ENCODE measurements at places on chromosomes 7 and 10.

GRCh38 chr7:32803406-32804141 is 88.0 kb downstream of the KBTBD2 start:
- DNase-seq = no peak

- DNase-seq = no peak
These were observed 117.3 kb upstream of the ZNF438 start for GRCh38 chr10:31148951-31149350.

DNA sequence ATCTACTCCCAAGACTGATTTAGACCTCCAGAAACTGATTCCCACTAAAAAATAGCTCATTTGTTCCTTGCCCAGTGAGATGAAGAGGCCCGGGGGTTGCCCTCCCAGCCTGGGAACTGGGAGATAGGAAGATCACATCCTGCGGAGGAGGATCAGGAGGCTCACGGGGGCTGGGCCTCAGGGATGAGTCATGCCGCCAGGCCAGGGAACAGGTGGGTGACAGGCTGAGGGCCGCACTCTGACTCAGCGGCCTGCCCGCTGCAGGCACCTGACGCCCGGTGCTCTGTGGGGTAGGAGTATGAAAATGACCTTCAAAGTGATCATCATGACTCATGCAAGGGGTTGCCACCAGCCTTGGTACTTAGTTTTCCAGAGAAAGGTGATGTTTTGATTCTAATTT is 104.5 kb upstream of the ZPBP start:
- no peak for DNase-seq

DNA sequence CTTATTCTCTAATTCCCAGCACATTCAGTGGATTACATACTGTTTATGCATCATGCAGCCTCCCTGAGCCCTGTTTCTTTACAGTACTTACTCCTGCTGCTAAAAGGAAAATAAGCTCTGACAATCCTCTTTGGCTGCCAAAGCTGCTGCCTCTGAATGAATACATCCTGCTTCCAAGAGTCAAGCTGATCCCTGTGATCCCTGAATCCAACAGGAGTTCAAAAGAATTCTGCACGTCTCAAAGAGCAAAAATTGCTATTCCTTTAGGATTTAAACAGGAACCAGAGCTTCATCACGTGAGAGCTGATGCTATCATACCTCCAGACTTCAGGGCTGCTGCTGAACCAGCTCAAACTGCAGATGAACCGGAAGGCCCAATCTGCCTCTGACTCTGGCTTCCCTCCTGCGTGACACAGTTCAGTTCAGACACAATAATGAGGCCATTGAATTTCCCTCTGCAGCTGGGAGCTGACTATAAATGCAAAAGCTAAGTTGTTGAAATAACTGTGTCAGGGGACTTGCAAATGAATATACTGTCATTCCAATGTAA is 851.0 kb upstream of the PHF14 start:
- no peak for DNase-seq

GRCh38 chr10:120473593-120473992 is 16.6 kb downstream of the PLPP4 start:
- no peak for DNase-seq

GRCh38 chr10:78450807-78451485 is 417.3 kb downstream of the RPS24 start:
- no peak for DNase-seq

DNA sequence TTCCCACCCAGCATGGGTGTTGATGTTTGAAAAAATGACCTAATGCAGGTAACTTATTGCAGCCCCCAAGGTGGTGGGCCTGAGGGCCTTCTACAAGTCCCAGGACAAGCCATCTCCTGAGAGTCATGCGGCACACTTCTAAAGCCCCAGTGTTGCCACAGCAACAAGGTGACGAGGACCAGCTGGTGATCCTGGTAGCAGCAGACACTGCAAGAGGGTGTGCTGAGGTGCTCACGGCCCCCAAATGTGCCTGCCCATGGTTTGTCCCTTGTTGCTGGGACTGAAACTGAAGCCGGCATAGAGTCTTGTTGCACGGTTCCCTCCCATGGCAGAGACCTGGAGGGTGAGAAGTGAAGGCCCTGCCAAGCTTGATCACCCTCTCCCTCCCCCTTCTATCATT is 333.2 kb upstream of the MGMT start:
- no peak for DNase-seq

DNA sequence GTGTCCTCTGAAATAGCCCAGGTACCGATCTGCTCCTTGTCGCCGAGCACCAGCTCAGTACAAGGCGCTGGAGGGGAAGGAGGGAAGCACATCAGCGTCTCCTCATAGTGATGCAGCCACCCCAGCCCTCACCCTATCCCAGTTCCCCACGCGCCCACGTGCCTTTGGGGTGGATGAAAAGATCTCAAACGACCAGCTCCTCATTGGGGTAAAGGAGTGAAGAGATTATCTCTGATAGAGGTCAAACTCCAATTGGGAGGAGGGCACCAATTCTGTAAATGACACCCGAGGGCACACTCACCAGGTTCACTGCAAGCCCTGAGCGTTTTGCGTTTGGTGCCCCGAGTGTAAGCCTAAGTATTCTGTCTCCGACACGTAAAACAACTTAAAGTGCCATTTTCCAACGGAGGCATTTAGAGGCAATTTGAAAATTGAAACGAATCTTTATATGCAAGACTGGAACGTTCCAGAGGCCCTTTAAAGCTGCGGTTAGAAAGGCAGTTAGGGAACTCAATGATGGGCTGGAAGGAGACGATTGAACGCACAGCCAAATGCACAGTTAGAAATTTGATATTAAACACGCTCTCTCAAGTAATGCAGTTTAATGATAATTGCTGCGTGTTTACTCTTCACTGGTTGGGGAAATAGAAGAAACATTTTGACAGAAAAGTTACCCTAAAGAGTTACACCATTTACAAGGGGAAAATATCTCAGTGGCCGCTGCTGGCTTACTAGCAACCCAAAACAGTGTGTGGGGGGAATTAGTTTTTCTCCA is 8.9 kb upstream of the EMX2 start:
- DNase-seq = no peak

GRCh38 chr10:111082102-111082975 is 5.5 kb downstream of the ADRA2A start:
- DNase-seq = no peak

GRCh38 chr10:523925-524324 is 165.5 kb downstream of the DIP2C start:
- no peak for DNase-seq

DNA sequence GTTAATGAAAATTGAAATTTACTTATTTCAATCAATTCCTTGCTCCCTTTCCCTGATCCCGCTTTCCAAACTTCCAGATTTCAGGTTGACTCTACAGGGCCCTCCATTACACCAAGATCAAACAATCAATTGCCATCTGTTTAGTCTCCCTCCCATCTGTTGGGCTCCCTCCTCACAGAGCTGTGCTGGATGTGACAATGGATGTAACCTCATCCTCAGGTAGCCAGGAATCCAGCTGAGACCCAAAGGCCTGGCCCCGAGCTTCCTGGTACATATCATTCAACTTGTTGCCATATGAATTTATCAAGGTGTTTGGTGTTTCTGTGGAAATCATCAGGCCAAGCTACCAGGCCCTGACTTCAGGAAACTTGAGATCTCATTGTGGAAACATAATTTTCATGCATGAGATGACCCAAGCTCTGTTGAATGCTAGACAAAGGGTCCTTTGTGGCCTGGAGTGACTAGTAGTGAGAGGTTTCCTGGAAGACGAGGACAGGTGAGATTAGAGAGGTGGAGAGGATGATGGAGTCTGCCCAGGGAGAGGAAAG is 148.6 kb upstream of the PDE1C start:
- no peak for DNase-seq

- no peak for DNase-seq
These were observed 81.9 kb downstream of the CREM start for GRCh38 chr10:35208536-35208935.

DNA sequence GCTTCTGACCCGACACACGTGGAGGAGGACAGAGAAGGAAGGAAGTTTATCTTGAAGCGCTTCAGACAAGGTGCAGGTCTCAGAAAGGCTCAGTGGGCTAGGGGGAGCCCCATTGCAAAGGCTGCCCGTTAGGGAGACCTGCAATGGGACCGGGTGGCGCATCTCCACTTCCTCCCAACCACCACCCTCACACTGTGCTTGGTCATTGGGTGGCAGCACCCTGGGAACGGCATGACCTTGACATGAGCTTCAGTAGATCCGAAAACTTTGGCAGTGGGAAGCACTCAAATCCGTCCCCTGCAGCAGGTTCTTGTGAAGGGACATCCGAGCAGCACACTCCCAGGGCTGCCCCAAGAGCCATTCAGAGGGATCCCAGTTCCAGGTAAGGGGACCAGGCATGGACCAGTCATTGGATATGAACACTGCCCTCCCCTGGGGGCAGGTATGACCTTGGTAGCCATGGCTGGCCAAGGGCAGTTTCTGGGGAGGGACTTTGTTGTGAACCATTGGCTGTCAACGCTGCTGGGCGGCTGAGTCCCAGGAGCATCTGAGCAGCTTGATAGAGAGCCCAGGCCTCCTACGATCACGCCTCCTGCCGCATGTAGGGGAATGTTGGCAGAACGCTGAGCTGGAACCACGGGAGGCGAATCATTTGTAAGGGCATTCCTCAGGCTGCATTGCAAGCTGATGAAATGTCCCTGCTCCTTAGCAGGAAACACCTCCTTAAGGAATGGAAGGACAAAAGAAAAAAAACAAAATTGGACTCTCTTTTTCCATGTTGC is 31.7 kb downstream of the GALNTL5 start:
- DNase-seq = no peak

DNA sequence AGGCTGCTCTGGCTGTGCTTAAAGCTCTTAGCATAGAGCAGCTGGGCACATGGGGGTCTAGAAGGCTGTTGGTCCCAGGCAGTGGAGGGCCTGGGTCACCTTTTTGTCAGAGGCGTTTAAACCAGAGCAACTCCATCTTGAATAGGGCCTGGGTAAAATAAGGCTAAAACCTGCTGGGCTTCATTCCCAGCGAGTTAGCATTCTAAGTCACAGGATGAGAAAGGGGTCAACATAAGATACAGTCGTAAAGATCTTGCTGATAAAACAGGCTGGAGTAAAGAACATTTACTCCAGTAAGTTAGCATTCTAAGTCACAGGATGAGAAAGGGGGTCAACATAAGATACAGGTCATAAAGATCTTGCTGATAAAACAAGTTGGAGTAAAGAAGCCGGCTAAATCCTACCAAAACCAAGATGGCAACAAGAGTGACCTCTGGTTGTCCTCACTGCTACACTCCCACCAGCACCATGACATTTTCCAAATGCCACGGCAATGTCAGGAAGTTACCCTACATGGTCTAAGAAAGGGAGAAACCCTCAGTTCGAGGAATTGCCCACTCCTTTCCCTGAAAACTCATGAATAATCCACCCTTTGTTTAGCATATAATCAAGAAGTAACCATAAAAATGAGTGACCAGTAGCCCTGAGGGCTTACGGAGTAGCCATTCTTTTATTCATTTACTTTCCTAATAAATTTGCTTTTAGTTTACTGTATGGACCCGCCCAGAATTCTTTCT is 96.8 kb upstream of the PCBD1 start:
- DNase-seq = no peak

GRCh38 chr7:128672927-128673517 is 930 bp downstream of the GARIN1A start:
- DNase-seq = no peak

DNA sequence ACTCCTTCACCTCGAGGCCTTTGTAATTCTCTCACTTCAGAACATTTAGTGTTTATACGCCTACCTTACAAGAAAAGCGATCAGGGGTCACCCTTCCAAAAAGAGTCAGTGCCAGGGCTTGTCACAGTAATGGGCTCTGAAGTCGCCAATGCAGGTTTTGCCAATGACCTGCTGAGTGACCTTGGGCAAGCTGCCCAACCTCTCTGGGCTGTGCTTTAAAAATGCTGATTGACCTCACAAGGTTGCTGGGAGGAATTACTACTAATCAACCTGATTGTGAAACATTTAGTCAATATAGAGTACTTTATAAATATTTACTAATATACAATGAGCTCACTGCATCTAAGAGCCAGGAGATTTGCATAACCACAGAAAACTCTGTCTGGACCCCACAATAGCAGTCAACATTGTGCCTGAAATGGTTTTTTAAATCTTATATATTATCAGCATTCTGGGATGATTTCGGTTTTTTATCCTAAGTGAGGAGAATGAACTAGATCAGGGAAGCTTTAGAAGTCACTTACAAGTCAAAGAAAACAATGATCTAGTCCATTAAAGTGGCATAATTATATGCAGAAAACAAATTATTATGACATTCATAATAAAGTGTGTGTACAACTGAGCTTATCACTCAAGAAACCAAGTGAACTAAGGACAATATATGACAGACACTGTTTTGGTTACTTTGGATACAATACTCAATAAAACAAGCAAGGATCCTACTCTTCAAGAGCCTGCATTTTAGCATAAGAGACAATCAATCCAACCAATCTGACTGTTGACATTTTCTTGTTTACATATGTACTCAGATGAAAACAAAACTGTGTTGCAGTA is 290.5 kb downstream of the SORCS1 start:
- DNase-seq = no peak

GRCh38 chr10:92965314-92965713 is 95.3 kb upstream of the CYP26C1 start:
- no peak for DNase-seq

DNA sequence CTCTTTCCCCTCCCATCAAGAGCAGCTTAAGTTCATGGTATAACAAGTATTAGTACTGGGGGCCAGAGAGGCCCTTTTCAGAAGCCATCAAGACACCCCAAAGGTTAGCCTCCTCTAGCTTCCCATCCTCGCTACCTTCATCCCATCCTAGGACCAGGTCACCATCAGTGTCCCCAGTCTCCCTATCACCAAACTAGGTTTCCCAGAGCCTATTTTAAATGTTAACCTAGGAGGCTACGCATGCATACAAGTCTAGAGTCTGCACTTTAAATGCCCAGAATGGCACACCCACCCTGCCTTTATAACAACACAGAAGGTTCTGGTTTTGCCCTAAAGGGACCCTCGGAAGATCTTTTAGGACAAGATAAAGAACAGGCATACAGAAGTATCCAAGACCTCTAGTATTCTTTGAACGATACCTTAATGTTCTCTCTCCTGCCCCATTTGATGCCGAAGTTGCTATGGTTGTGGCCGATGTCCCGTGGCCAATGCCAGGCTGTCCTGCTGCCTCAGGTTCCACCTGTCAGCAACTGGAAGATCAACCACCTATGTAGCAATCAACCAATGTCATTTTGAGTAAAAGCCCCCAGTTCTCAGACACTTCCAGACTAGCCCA is 2.2 kb downstream of the GPRIN2 start:
- DNase-seq = no peak

DNA sequence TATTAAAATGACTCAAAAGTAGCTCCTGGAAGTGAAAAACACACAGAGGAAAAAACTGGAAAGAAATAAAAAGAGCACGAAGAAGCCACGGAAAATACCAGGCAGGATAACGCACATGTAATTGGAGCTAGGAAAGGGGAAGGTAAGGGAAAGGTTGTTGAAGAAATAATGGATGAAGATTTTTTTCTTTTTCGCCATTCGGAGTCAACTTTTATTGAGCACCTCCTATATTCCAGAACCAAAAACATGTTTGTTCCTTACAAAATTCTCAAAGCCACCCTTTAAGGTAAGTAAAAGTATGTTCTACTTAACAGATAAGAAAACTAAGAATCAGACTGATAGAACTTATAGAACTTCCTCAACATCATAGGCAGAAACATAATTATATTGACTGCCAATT is 32.8 kb upstream of the PTPRN2 start:
- DNase-seq = no peak

All from BJ (cell line).